GM20000 (cell line): ENCODE measurements at places on chromosomes 6 and 20.

DNA sequence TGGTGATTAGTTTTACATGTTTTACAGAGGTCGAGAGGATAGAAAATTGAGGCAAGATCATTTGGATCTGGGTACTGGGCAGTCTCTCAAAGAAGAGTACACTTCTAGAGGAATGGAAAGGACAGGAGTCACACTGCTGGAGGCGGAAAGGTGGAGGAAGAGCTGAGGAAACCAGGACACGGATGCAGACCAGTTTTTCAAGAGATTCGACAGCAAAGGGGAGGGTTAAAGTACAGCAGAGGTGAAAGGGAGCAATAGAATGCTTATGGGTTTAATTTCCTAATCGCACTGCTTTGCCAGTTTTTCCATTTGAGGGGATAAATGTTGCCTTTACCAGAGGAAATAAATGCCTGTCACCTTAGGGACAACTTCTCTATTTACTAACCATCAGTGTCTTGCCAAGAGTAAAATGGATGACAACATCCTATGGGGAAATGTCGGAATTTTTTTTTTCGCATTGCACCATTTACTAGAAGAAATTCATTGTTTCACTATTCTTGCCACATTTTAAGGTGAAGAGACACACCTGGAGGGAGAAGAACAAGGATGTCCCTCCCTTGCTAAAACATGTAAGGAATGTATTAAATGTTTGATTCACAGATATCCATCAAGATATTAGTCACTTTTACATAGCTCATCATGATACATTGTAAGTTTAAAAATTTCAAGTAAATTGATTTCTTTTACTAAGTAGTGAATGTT lies 226.6 kb downstream of the COL12A1 start:
- no peak for DNase-seq

DNA sequence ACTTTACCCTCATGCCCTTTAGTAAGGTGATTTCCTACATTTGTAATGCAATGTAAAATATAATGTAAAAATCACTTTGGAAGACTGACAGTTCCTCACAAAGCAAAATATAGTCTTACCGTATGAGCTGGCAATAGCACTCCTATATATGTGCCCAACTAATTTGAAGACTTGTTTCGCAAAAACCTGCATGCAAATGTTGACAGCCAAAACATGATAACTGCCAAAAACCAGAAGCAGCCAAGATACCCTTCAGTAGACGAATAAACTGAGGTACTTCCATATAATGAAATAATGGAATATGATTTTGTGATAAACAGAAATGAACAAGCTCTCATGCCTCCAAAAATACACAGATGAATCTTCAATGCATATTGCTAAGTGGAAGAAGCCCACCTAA lies 13.6 kb downstream of the AURKA start:
- DNase-seq = no peak

GRCh38 chr6:147159536-147160374 lies 44.5 kb upstream of the STXBP5 start:
- DNase-seq = no peak

DNA sequence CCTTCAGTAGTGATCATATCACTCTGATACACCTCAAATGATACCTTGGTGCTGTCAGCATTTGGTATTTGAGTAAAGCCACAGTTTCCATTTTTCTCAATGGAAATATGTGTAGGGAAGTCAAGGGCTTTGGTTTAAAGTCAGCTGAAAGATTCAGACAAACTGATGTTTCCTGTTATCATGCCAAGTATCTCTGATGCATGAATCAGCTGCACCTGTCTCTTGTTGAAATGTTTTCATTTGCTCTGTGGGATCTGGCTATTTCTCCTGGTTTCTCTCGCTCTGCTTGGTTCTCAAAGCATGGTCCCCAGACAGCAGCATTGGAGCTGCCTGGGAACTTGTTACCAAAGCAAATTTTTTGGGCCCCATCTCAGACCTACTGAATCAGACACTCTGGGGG lies 23.5 kb downstream of the ZFP64 start:
- DNase-seq = no peak

- DNase-seq = no peak
These were observed 18.9 kb downstream of the SCGN start for GRCh38 chr6:25670793-25671513.

GRCh38 chr6:160347259-160348222 lies 637 bp upstream of the SLC22A3 start:
- no peak for DNase-seq

DNA sequence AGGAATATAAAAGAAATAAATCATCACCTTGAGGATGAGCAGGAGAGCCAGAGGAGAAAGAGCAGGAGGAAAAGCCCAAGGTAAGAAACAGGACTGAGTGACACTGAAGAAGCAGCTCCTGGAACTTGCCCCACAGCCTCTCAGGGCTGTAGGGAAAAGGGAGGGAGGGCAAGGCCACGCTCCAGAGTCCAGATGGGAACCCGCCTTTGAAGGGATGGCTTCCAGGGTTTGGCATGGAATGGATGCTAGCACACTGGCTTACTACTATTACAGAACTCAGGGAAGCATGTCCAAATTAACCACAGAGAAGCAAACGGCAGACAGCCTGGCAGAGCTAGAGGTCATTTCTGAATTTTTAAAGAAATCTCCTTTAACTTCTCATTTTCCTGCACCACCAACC lies 26.8 kb downstream of the RALGAPA2 start:
- no peak for DNase-seq

- no peak for DNase-seq
These were observed 448.0 kb downstream of the EYS start for GRCh38 chr6:65259059-65259458.

DNA sequence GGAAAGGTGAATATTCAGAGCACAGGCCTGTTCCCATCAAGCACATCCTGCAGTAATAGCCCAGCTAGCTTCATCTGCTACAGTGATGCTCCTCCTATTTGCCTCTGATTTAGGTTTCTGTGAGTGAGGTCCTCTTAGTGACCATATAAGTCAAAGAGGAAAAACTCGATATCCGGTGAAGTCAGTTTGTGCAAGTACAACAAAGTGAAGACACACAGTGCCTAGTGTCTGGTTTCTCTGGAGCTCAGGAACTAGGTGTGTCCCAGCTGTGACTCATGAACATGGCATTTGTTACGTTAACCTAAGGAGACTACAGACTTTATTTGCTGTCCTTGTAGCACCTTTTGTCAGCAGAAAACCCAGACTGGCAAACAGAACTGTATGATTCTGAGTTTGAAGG lies 33.9 kb downstream of the EDN1 start:
- DNase-seq = no peak

GRCh38 chr20:5887386-5887785 lies 62.9 kb downstream of the TRMT6 start:
- no peak for DNase-seq

DNA sequence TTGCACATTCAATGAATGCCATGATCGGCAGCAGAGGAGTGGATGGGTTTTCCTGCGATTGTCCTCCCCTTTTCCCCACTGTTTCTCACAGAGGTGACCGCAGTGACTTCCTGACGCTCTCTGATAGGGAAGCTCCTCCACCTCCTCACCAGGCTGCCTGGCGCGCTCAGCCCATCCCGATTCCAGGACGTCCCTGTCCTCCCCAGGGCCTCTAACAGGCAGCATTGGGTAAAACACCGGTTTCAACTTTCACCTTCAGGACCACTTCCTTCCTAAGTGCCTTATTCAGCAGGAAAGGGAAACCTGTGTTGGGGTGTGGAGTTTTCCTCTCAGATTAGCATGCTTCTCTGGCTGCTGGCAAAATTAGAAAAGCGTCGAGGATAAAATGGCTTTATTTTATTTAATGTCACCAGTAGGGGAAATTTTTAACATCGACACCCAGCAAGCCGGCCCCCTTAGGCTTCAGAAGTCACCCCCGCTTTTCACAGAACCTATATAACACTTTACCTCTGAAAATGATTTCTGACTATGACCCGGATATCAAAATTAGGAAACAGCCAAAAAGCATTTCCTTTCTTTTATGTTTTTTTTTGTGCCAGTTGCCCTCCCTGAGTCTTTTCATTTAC lies 570.4 kb upstream of the GJE1 start:
- peak; percentile 5 for DNase-seq

- DNase-seq = no peak
These were observed 71.2 kb upstream of the NAA20 start for GRCh38 chr20:19945732-19946670.

DNA sequence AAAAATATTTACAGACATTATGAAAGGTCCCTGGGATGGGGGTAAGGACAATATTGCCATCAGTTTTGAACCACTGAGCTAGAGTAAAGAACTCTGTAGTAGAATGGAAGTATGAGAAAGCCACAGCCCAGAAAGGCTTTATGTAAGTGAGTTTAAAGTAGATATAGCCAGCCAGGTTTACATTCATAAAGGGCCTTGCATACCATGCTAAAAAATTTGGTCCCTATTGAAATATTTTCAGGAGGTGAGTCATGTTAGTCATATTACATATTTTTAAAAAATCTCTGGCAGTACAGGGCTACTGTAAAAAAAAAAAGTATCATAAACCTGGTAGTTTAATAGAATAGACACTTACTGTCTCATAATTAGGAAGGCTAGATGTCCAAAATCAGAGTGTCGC lies 3.5 kb downstream of the ZKSCAN8 start:
- DNase-seq = no peak
